ENCODE measurements at places on chromosomes 2 and 18.

- DNase-seq, result peak; percentile 14
Observed at GRCh38 chr18:35441857-35442595, 55.7 kb downstream of the INO80C start.

DNA sequence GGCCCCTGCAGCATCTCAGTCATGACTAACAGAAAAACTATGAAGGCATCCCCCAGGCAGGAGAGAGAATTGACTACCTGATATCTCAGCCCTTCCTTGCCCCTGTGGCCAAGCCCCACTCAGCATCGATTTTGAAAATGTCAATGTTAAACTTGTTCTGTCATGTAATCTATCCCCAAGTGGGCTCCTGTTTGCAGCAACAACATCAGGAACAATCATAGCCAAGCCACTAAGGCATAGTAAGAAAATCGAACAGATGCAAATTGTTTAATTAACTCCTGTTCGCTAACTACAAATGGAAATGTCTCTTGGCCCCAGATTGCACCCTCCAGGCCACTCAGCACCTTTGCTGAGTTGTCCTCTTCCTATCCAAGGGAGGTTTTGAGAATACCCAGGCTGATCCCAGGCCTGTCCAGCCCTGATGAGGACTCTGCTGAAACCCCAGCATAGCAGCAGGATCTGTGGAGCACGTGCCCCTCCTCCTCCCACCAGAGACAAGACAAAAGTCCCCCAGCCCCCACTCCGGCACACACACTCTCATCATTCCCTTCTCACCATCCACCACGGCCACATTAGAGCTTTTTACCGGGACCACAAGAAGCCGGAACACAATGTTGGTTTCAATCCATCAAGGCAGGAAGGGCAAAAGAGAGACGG is 150.1 kb downstream of the TNS1 start:
- DNase-seq, result no peak

- peak; percentile 88 for DNase-seq
Observed at GRCh38 chr2:109438773-109439389, 174.9 kb downstream of the SEPTIN10 start.

GRCh38 chr18:37339701-37340215 is 225.8 kb downstream of the CELF4 start:
- DNase-seq, result no peak

DNA sequence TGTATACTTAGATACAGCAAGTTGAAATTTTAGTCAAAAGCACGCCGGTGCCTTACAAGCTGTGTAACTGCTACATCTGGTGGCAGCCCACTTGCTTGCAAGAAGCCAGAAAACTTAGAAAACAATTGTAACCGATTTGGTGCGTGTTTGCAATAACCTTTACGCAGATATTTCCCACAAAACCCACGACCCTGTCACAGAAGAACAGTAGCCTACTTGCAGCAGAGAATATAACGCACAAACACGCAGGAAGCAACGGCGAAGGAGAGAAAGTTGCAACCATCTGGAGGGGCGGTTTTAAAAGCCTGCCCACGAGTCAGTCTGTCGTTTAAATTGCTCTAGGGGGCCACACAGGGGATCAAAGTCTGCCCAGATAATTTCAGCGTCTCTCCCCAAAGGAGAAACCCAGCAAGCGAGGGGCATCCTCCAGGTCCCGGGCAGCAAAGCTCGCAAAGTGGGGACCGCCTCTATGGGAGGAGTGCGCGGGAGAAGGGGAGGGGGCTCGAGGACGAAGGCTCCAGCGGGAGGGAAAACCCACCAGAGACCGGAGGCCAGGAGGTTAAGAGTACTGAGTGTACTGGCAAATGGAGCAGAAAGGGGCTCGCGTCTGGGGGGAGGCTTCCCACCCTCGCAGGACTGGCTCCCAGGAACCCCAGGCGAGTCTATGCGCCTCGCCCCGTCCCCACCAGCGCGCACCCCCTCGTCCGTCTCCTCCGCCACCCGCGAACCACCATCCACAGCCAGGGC is 1.1 kb downstream of the TLK1 start:
- peak; percentile 68 for DNase-seq

All from foreskin fibroblast (primary cell).